Neuronal stem cell (in vitro differentiated cells): ENCODE measurements at places on chromosomes 12 and 14.

GRCh38 chr12:80406253-80406652, 37.8 kb upstream of the PTPRQ start:
- no peak for DNase-seq
- H3K4me1 ChIP-seq, result no peaks in the 10 kb centered on the region
- H3K36me3 ChIP-seq, result no peaks in the 10 kb centered on the region
- no peaks in the 10 kb centered on the region for H3K27me3 ChIP-seq
- H3K27ac ChIP-seq, result no peak overlapping the region

DNA sequence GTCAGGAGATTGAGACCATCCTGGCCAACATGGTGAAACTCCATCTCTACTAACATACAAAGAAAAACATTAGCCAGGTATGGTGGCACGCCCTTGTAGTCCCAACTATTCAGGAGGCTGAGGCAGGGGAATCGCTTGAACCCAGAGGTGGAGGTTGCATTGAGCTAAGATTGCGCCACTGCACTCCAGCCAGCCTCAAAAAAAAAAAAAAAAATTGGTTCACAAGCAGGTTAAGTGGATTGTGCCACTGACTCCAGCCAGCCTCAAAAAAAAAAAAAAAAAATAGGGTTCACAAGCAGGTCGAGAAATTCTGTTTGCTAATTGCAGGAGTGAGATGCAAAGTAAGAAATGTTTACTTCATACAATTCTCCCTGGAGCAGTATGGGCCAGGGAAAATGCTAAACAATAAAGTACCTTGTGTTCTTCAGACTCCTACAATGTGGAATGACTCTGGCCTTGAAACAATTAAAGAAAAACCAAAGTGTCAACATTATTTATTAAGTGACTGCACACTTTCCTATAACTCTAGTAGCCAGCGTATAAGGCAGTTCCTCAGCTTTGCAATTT, 6.1 kb downstream of the EDDM3B start:
- no peaks in the 10 kb centered on the region for H3K27me3 ChIP-seq
- no peak overlapping the region for H3K27ac ChIP-seq
- no peaks in the 10 kb centered on the region for H3K4me1 ChIP-seq
- DNase-seq, result no peak
- H3K36me3 ChIP-seq, result no peaks in the 10 kb centered on the region
- no peak overlapping the region for H3K4me3 ChIP-seq

DNA sequence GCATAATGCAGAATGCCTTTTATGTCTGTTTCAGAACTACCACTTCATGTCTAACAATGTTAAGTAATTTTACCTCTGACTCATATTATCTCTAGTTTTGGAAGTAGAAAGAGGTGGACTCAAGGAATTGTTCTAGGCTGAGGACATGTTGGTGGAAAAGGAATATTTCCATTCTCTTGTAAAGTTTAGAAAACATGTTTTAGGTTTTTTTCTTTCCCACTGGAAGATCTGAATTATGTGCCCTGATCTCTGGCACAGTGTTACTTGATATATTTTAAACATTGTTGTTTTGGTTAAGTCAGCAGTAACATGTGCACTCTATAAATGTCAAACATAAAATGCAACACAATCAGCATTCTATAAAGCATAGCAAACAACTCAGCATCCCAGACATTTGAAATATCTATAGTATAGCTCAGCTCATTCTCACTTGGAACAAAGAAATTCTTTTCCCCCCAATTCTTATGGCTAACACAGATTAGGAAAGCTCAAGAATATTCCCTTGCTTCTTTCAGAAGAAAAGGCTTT, 202.3 kb downstream of the STXBP6 start:
- DNase-seq, result no peak
- H3K27me3 ChIP-seq, result no peaks in the 10 kb centered on the region
- H3K4me3 ChIP-seq, result no peak overlapping the region

DNA sequence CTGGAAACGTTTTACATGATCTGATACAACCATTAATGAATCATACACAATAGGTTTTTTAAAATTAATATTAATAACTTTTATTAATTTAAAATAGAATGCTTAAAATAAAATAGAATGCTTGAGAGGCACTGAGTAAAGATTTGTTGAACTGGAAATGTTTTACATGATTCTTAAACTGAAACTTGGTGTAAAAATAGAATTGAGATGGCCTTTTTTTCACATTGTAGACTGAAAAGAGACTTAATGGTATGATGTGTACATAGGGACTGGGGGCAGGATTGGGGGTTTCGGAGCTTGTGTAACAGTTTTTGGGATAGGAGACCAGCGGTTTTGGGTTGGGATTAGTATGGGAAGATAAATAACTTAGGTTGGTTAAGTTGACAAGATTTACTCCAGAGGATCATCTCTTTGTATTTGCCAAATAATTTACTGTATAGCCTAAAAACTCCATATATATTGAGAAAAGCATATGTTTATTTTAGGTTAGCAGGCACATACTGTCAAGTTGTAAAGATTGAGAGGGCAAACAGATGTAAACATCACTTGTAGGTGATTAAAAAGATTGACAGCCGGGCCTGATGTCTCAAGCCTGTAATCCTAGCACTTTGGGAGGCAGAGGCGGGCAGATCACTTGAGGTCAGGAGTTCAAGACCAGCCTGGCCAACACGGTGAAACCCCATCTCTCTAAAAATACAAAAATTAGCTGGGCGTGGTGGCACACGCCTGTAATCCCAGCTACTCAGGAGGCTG, 2.0 kb upstream of the ZNF410 start:
- H3K36me3 ChIP-seq, result no peaks in the 10 kb centered on the region
- H3K27ac ChIP-seq, result no peak overlapping the region
- DNase-seq, result no peak
- no peak overlapping the region for H3K4me3 ChIP-seq

DNA sequence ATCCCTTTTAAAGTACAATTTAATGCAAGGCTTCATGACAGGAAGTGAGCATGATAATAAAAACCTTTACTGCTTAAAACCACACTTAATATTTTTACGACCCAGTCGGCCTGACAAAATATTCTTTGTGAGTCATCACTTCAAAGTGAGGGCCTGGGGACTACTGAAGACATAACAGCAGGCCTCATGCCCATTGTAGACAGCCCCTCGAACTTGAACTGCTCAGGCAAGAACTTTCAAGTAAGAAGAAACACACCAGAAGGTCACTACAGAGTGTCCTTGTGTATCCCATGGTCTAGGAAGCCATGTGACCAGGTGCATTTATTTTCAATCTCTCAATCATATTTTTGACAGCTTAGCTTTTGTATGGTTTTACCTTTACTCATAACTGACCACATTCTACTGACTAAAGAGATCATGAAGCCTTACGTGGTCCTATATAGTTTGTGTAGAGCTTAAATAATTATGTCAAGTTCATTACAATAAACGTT, 61.4 kb upstream of the MANSC4 start:
- H3K36me3 ChIP-seq, result no peaks in the 10 kb centered on the region
- no peak for DNase-seq
- H3K27ac ChIP-seq, result no peak overlapping the region
- H3K27me3 ChIP-seq, result no peaks in the 10 kb centered on the region
- H3K4me3 ChIP-seq, result no peak overlapping the region

- H3K4me3 ChIP-seq, result no peak overlapping the region
- peaks cover 3% of the 10 kb centered on the region for H3K4me1 ChIP-seq
- no peak for DNase-seq
- H3K36me3 ChIP-seq, result no peaks in the 10 kb centered on the region
- H3K27me3 ChIP-seq, result no peaks in the 10 kb centered on the region
These were observed 132.5 kb upstream of the FOXN3 start for GRCh38 chr14:89549381-89550125.

- no peak overlapping the region for H3K4me3 ChIP-seq
- H3K27ac ChIP-seq, result no peak overlapping the region
- H3K27me3 ChIP-seq, result no peaks in the 10 kb centered on the region
- no peaks in the 10 kb centered on the region for H3K36me3 ChIP-seq
These were observed 4.8 kb upstream of the DGLUCY start for GRCh38 chr14:91108941-91109611.

DNA sequence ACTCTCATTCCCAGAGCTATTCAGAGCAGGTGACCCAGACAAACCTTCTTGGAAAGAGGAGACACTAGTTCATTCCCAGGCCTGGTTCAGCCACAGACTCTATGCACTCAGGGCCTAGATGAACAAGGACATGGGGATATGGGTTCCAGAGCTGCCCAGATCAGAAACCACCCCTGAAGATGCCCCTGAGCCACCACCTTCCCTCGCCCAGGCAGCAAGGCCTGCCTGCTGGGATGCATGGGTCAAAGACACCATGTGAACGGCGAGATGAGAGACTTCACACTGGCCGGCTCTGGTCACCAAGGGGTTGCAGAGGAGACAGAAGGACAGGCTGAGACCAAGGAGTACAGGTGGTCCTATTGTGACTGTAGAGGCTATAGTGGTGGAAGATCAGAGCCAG, 4.1 kb downstream of the SERPINA12 start:
- no peak overlapping the region for H3K4me3 ChIP-seq
- H3K36me3 ChIP-seq, result no peaks in the 10 kb centered on the region
- H3K27me3 ChIP-seq, result no peaks in the 10 kb centered on the region
- H3K4me1 ChIP-seq, result no peaks in the 10 kb centered on the region

- no peak overlapping the region for H3K4me3 ChIP-seq
- H3K4me1 ChIP-seq, result no peaks in the 10 kb centered on the region
- H3K36me3 ChIP-seq, result peaks cover 52% of the 10 kb centered on the region
- H3K27ac ChIP-seq, result no peak overlapping the region
These were observed 41.7 kb downstream of the BLTP3B start for GRCh38 chr12:100101000-100101399.

- H3K36me3 ChIP-seq, result no peaks in the 10 kb centered on the region
- H3K4me3 ChIP-seq, result no peak overlapping the region
- H3K27me3 ChIP-seq, result no peaks in the 10 kb centered on the region
- DNase-seq, result no peak
- H3K27ac ChIP-seq, result no peak overlapping the region
These were observed 93.7 kb downstream of the SPTSSA start for GRCh38 chr14:34368115-34368970.

GRCh38 chr12:3728686-3729085, 24.2 kb downstream of the CRACR2A start:
- H3K27me3 ChIP-seq, result no peaks in the 10 kb centered on the region
- no peak for DNase-seq
- H3K27ac ChIP-seq, result no peak overlapping the region

DNA sequence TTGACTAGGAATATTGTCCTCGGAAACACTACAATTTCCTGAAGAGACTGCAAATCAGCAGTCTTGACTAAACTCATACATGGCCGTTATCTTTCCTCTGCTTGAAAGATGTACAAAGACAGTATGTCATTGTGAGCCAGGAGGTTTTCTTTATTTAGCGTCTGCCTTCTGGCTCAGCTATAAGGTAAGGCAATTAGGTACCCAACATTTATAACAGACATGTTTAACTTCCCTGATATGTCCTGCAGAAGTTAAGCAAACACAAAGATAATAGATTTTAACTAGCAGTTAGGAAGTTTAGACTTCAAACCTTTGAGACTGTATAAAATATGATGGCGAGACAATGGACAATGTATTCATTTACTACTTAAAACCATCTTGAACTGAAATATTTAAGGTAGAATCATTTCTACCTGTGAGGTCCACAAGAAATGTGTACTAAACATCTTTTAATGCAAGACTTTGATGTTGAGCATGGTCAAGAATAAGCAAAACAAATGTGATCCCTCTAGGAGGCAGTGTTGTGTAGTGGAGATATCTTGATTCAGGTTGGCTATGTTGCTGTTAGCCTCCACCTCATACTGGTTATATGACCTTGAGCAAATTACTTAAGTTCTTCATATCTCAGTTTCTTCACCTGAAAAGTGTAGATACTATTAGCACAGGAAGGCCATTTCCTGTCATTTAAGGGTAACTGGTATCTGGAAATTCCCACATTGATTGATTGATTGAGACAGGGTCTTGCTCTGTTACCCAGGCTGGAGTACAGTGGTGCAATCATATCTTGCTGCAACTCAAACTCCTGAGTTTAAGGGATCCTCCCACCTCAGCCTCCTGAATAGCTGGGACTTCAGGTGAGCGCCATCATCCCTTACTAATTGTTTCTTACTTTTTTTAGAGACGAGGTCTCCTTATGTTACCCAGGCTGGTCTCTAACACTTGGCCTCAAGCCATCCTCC, 96.3 kb upstream of the EEA1 start:
- no peaks in the 10 kb centered on the region for H3K27me3 ChIP-seq
- no peak overlapping the region for H3K4me3 ChIP-seq
- no peak for DNase-seq
- no peaks in the 10 kb centered on the region for H3K36me3 ChIP-seq
- no peak overlapping the region for H3K27ac ChIP-seq
- H3K4me1 ChIP-seq, result no peaks in the 10 kb centered on the region

DNA sequence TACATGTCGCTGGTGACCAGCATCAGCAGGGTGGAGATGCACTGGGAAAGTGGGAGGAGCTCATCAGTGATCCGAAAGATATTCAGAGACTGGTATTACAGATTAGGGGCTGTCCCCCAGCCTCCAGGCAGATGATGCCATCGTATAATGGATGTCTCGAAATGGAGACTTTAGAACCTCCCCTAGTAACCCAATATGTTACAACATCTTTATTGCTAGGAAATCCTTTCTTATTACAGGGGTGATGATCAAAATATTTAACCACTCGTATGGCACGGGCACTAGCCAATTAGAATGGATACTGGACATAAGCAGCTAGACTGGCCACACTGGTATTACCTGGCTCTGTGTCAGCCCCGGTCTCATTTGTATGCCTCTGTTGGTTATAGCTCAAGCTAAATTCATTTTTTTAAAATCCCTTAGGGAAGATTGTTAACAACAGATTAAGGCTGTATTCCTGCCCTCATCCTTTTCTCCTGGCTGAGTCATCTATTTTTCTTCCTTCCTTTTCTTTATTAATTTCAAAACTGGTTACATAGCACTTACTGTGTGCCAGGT, 10.8 kb upstream of the CEBPE start:
- no peak for DNase-seq
- H3K4me3 ChIP-seq, result no peak overlapping the region

- H3K4me1 ChIP-seq, result peaks cover 7% of the 10 kb centered on the region
- H3K27me3 ChIP-seq, result no peaks in the 10 kb centered on the region
- H3K4me3 ChIP-seq, result no peak overlapping the region
- H3K27ac ChIP-seq, result no peak overlapping the region
- H3K36me3 ChIP-seq, result no peaks in the 10 kb centered on the region
These were observed 192.3 kb downstream of the BCAT1 start for GRCh38 chr12:24756479-24757024.

- no peak for DNase-seq
- no peaks in the 10 kb centered on the region for H3K36me3 ChIP-seq
- H3K4me1 ChIP-seq, result no peaks in the 10 kb centered on the region
- H3K27ac ChIP-seq, result no peak overlapping the region
These were observed 166.7 kb downstream of the ALG10 start for GRCh38 chr12:34188974-34189373.

GRCh38 chr14:28542040-28542439, 224.5 kb upstream of the FOXG1 start:
- no peak overlapping the region for H3K4me3 ChIP-seq
- no peaks in the 10 kb centered on the region for H3K4me1 ChIP-seq
- no peak for DNase-seq
- no peaks in the 10 kb centered on the region for H3K36me3 ChIP-seq

DNA sequence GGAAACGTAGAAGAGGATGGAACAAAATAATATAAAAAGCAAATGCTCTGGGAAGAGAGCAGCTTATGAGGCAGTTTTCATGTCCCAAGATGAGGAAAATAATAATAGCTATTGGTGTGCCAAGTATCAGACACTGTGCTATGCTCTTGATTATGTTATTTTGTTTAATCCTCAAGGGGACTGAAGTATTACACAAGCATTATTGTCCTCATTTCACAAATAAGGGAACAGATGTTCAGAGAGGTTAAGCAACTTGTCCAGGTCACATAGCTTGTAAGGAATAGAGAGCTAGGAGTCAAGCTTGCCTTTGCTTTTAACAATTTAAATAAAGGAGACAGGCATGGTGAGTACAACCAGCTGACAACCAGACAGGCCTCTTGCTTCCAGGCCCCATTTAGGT, 26.9 kb upstream of the LTBP2 start:
- H3K27ac ChIP-seq, result no peak overlapping the region
- H3K4me1 ChIP-seq, result peaks cover 21% of the 10 kb centered on the region
- no peak overlapping the region for H3K4me3 ChIP-seq
- no peaks in the 10 kb centered on the region for H3K36me3 ChIP-seq
- no peaks in the 10 kb centered on the region for H3K27me3 ChIP-seq
